Amniotic epithelial cell (primary cell): ENCODE measurements at places on chromosomes 3 and 15.

DNA sequence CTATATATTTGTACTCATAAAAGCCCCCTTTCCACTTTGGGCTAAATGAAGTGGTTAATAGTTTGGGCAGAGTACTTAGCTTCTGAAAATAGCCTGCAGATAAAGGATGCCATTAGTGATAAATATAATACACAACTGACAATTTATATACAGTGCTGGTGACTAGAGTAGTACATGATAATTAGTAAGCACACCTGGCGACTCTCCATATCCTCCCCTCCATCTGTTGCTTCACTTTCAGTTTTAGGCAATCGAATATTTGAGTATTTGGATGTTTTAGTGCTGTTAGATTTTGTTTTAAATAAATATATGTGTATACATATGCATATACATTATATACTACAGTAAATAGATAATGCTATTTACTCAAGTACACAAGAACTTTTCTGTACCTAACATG lies 35.9 kb upstream of the CHMP2B start:
- no peak for DNase-seq

GRCh38 chr3:148643389-148643840 lies 54.3 kb upstream of the AGTR1 start:
- peak; percentile 90 for DNase-seq

GRCh38 chr3:10162185-10162584 lies 2.5 kb upstream of the IRAK2 start:
- DNase-seq, result no peak

- peak; percentile 82 for DNase-seq
These were observed 33.3 kb downstream of the GLB1 start for GRCh38 chr3:33063651-33064051.

GRCh38 chr3:174639406-174639805 lies 219.7 kb upstream of the NAALADL2 start:
- DNase-seq, result no peak
